ENCODE measurements at places on chromosomes 3 and 15.
A peak's percentile ranks its signal among the peaks of the same experiment; 100 is the strongest.

DNA sequence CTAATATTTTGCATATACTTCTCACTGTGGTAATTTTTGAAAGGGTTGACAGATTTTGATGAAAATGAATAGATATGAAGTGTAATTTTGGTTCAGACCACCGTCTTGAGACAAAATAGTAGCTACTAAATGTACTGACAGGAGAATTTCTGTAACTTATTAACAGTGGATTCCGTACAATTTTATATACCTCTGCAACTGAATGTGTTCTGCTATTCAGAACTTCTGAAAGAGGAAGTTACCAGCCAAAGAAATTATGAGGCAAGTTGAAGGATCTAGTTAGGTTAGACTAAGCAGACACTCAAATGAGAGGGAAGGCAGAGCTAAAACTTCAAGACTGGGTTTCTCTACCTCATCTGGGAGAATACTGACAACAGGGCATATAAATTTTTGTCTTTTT, 29.4 kb downstream of the GAP43 start:
- no peak for DNase-seq

GRCh38 chr3:64082411-64082810, 59.1 kb upstream of the PSMD6 start:
- DNase-seq, result no peak

DNA sequence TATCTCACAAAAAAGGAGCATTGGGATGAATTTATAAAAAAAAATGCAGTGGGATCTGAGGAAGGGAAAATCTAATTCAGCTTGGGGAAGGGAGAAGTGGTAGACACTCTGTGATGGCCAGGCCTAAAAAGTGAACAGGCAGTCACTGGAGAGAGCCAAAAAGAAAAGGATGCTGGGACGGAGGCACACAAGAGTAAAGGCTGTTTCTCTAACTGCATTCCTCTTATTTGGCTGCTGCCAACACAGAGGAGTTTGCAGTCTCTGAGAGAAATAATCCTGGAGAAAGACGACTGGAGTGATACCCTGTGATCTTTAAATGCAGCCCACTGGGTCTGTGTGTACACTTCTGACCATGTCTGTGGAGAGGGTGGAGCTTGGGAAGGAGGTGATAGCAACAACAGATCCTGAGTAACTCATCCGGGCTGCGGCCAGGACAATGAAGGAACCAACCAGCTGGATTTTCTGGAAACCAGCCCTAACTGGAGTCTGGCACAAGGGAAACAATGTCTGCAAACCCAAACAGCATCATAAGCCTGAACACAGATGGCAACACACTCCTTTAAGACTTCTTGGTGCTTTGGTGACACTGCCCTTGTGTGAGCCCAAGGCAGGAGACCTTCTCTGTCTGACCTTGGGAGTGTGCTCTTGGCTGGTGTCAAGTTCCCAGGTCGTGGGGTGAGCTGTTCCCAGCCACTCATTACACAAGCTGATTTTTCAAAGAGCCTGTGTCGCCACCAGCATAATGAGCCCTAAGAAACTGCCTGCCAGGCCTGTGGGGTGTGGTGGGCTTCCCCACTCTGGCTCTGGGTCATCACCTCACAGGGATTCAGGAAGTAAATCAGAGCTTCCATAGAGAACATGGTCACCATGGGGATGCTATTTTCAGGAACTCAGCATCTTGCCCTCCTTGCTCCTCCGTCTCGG, 8.0 kb downstream of the FYCO1 start:
- peak; percentile 63 for DNase-seq

- DNase-seq, result no peak
Measured at GRCh38 chr15:45128971-45129639, 574 bp downstream of the DUOXA1 start.

GRCh38 chr3:104132566-104133403, 1233.9 kb upstream of the ALCAM start:
- DNase-seq, result no peak

- DNase-seq, result no peak
Measured at GRCh38 chr3:105594219-105594618, 227.5 kb downstream of the ALCAM start.

DNA sequence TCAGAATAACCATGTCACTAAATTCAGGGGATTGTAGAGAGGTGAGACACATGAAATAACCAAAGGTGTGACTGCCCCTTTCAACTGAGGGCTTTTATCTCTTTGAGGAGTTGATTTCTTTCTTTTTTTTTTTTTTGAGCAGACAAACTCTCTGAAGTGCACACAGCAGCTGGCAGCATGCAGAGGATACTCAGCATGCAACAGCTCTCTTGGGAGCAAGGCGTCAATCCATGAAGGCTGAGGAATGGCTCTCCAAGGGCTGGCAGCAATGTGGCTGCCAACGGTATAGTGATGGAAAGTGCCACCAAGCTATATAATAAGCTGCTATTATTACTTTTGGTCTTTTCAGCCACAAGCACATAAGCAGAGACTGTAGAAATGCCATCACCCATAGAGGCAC, 226.7 kb upstream of the FEZF2 start:
- DNase-seq, result no peak

GRCh38 chr3:13012221-13012691, 61.0 kb downstream of the IQSEC1 start:
- DNase-seq, result no peak

DNA sequence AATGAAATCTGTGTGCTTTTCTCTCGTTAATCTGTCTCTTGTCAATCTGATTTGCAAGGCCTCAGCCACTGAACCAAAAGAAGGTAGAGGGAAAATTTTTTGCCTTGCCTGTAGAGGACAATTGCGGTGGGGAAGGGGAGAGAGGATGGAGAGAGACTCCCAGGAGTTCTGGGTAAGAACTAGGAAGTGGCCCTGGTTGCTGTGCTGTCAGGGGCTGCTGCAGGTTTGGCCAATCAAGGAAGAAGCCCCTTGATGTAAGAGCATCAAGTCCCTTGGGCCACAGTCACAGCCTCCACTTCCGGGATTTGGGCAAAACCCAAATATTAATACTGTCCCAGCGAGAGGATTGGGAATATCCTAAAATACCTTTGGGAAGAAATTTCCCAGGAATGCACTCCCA, 43.3 kb downstream of the TRANK1 start:
- no peak for DNase-seq

- DNase-seq, result no peak
Measured at GRCh38 chr3:65593780-65594752, 444.7 kb downstream of the MAGI1 start.

GRCh38 chr3:187750006-187750512, 4.8 kb upstream of the BCL6 start:
- no peak for DNase-seq

DNA sequence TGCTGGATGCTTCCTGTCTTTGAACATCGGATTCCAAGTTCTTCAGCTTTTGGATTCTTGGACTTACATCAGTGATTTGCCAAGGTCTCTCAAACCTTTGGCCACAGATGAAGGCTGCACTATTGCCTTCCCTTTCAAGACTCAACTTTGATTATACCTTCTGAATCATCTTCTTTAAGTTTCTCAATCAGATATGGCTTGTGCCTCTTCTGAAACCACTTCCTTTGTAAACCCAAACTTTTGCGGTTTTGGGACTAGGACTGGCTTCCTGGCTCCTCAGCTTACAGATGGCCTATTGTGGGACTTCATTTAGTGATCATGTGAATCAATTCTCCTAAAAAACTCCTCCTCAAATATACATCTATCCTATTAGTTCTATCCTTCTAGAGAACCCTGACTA, 47.1 kb upstream of the CADPS start:
- DNase-seq, result peak; percentile 3

DNA sequence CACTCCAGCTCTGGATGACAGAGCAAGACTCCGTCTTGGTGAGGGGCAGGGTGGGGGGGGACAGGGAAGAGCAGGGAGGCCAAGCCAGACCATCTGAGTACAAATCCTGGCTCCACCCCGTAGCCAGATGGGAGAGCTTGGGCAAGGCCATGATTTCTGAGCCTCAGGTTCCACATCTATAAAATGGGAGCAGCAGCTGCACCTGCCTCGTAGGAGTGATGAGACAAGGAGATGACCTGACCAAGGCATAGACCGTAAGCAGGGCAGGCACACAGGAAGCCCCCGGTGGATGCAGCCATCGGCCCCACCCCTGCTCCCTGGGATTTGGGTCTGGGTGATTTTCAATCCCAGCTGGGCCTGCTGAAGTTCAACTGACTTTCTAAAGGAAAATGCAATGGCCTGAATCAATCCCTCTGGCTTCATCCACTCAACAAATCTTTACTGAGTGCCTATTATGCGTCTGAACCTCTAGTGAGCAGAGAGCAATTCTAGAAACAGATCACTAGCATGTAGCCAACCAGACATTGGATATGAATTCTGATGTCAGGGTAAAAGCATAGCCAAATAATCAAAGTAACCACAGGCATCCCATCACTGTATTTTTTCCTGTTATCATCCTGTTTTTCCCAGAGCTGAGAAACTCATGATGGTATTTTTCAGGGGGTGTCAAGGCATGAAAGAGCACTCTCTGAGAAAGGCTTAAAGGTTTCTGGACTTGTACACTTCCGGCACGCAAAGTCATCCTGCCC, 141.2 kb downstream of the NUP210 start:
- no peak for DNase-seq

DNA sequence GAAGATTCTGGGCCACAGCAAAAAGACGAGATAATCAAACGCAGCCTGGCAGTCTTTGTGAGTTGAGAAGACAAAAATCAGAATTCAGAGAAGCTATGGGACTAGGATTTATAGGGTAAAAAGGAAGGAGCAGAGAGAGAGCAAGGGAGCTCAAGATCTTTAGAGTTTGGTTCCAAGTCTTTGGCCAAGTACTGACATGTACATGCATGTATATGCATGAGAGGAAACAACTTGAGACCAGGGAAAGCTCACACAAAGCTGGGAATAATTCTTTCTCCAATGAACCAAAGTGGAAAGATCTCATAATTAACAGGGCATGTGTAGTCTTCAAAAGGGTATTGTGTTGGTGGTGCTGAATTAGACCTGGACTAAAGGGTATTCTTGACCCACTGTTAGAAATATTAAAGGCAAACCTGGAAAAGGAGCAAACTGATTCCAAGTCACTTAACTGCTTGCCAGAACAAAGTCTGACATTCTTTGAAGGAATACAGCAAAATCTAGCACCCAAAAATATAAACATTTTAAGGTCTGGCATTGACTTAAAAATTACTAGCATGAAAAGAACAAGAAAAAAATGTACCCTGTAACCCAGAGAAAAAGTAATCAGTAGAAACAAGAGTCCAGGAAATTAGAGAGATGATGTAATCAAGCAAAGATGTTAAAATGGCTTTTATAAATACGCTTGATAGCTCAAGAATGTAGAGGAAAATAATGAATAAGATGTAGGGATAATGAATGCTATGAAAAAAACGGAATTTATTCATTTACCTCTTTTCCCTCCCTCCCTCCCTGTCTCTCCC, 226.0 kb upstream of the CGNL1 start:
- no peak for DNase-seq

DNA sequence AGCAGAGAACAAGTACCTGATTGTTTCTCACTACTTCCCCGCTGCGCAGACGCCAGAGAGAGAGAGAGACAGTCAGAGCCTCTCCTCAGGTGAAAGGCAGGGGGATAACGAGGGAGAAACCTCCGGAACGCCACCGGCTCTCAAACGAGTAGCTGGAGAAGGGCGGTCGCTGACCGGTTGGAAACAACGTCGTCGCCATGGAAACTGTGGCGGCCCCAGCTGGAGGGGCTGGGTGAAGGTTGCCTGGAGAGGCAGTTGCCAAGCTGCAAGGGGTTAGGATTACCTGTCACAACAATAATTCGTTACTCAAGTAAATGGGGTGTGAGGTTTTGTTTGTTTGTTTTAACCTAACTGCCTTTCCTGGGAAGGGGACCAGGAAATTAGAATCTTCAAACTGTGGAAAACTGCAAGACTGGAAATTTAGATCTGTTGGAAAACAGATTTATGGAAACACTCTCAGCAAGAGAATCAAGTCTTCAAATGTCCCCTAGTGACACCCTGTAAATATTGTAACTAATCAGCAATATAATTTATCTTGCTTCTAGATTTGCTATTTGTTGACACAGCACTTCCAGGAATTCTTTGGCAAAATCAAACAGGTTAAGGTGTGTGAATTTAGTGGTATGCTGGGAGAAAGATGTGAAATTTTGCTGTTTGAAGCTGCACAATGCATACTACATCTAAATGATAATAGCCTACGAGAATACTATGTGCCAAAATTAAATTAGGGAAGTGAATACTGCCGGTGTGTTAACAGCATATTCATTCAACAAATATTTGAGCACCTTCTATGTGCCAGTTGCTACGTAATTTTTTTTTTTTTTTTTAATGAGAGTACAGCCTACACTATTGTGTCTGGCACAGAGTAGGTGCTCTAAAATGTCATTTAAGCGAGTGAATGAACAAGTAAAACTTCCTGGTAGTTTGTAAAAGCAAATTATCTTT, at the start of gene DNAH12:
Gene DNAH12, minus strand, starts transcription at position 164 of the 945 bp plus-strand sequence. CDS start 1,474 bp downstream, outside the sequence.
- DNase-seq, result no peak

DNA sequence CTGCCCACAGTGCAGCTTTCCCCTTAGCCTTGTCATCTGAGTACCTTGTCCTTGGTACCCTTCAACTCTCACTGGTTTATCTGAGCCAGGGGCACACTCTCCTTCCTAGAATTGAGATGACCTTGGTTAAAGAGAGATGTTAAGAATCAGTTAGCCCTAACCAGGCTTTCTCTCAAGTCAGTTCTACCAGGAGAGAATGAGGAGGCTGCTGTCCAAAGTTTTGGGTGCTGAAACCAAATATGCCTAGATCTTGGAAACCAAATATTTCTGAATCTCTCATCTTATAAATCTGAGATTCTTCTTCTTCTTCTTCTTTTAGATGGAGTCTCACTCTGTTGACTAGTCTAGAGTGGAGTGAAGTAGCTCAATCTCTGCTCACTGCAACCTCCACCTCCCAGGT, 12.0 kb upstream of the CTXND1 start:
- no peak for DNase-seq

- DNase-seq, result no peak
Measured at GRCh38 chr15:90646662-90647305, 70.4 kb upstream of the BLM start.

DNA sequence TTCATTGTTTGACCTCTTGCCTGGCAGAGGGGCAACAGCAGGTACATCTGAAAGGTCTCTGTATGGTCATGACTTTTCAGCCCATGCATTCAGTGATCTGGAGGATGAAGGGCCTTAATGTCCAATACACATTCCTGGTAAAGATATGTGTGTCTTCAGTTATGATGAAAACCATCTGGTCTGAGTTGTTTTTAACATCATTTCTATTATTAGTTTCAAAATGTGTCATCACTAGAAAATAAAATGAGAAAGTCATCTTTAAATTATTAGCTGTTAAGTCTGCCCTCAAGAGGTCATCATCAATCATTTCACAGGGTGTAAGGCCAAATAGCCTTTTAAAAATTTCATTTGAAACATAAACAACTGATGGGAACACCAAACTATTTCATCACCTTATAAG, 92.1 kb upstream of the PLSCR4 start:
- peak; percentile 21 for DNase-seq

DNA sequence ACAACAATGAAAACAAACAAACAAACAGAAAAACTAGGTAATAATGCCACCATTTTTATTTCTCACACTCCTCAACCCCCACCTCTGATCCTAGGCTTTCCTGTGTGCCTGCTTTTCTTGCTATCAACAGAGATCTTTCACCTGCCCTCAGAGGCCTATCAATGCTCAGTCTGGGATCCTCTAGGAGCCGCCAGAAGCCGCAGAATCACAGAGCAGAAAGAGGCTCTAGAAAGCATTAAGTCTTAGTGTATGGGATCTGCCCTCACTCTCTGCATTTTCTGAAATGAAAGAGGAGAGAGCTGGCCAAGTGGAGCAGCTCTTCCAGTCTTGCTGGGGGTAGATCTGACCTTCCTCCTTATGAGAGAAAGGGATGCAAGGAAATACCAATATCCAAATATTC, 306.8 kb downstream of the TUSC7 start:
- no peak for DNase-seq

Measured in GM04504 (cell line).